ENCODE measurements at places on chromosomes 2 and 18.

- DNase-seq: no peak
Measured at GRCh38 chr2:241593271-241593670, 34.7 kb downstream of the BOK start.

DNA sequence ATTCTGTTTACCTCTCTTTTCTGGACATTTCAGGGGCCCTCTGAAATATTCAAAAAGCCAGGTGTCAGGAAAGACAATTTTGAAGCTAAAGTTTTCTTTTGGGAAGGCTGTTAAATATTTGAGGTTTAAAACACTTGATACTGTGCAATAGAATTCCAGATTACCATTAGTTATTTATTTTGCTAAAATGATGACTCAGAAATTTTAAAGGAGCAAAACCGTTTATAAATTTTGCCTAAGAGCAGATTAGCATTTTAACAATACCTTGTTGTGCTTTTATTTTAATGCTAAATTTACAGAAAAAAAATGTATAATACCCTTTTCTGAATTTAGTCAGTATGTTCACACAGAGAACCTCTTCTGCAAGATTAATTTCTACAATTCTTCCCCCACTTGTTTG is 1159.9 kb downstream of the DSC3 start:
- no peak for DNase-seq

DNA sequence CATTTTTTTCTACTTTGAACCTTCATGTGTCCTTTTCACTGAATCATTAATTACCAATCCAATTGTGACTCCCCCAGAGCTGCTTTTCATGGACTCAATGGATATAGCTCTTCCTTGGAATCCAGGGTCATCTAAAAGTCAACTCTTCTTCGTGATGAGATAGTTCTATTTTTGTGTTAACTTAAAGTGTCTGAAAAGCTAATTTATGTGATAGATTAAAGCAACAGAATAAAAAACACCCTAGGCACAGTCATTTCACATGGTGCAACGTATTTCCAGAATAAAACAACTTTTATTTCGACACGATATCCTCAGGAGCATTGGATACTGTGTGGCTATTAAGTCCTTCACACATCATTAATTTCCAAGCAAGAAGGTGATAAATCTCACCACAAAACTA is 250.6 kb upstream of the SPHKAP start:
- DNase-seq: no peak

GRCh38 chr18:41763361-41763760 is 191.7 kb upstream of the PIK3C3 start:
- no peak for DNase-seq

DNA sequence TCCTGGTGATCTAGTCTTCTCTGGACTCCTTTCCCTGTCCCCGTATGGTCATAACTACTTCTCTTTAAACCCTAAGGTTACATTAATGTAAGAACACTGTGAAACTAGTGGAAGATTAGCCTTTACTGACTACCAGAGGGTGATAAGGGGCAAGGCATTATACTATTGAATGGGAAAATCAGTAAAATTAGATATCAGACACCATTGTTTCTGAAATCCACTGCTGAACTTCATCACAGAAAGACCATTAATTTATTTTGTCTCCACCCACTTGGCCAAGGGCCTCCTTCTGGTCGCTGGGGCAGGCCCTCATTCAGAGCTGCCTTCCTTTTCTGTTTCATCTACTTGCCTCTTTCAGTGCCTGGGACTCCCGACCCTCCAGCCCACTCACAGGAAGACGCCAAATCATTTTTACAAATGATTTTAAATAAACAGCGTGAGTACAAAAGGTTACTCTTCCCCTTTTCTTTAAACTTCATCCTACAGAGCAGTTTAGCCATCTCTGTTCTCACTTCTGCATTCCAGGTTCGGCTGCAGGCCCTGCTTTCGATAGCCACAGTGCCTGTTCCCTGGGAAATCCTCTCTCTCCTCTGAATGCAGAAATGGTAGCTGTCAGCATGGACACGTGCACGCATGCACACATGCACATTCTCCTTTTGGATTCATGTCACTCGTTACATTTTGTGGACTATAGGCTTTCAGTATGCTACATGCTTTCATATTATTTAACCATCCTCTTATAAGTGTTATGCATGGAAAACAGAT is 70.3 kb upstream of the DOCK10 start:
- no peak for DNase-seq

GRCh38 chr18:13892098-13892497 is 23.2 kb downstream of the MC2R start:
- DNase-seq: no peak

GRCh38 chr2:241860184-241861078 is 1.7 kb upstream of the PDCD1 start:
- no peak for DNase-seq

DNA sequence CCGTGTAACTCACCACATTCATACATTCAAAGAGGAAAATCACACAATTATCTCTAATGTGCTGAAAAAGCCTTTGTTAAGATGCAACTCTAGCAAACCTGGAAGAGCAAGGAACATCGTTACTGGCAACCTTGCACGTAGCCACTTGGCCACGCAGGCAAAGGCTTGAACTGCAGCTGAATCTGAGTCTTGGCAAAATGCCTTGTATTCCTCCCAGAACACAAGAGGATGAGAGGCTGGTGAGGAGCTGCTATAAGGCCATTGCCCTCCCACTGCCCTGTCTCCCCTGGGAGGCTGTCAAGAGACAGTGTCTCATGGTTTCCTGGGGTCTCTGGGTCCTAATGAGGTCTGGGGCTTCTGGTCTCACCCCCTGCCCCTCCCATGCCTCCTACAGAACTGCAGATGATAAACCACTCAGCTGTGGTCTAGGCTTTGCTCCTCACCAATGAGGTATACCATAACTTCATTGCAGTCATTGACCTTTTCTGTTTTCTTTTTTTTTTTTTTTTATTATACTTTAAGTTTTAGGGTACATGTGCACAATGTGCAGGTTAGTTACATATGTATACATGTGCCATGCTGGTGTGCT is 141.4 kb downstream of the SPP2 start:
- no peak for DNase-seq

GRCh38 chr18:50458366-50458765 is 83.5 kb downstream of the SKA1 start:
- no peak for DNase-seq

GRCh38 chr2:120177973-120178372 is 45.2 kb downstream of the TMEM185B start:
- no peak for DNase-seq

DNA sequence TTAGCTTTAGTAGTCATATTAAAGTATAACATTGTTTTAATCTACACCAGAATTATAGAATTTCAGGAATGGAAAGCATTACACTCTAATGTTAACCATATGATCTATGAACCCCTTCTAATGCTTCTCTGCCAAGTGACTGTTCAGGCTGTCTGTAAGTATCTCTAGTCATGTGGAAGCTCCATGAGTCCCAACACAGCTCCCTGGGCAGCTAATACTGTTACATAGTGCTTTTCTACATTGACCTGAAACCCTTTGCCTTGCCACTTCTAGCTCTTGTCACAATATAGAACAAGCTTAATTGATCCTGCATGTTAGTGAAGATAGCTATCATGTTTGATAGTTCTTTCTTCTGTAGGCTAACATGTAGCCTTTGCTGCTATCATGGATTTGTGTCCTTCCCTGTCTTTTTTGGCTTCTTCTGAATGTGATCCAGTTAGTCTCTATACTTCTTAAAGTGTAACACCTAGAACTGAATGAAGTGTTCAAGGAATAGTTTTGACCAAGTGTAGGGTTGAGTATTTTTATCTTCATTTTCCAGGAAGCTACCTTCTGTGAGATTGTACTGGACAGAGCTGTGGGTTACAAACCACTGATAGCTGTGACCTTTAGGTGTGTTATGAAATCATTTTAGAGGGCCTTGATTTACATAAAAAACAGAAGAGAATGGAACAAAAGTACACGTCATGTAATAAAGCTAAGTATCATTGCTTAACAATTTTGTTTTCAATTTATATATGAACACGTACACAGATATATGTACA is 23.7 kb downstream of the BABAM2 start:
- no peak for DNase-seq

Measured in uterus (tissue), 4 donors.